NCI-H1092 (cell line): ENCODE measurements at places on chromosomes 16 and 17.

DNA sequence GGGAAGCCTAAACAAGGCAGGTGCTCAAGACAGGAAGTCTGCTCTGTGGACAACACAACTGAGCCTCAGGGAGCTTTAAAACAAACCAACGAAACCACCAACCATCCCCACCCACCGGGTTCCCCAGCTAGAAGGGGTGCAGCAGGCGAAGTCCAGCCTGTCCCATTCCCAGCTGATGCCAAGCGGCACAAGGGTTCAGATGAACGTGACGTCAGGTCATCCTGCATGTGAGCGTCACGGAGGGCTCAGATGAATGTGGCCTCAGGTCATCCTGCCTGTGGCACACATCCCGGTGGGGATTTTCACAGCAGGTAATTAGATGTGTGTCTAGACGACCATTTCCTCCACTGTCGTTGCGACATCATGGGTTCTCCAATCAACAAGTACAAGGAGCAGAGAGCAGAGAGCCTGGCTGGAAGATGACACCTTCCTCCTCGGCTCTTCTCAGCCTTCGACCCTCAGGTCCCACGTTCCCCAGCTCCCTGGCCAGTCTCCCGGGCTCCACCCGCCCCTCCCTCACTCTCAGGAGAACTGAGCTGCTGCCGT, 246.5 kb downstream of the FOXL1 start:
- DNase-seq = no peak

- DNase-seq = peak; percentile 27
These were observed 43.4 kb upstream of the CRHR1 start for GRCh38 chr17:45740553-45741330.

- DNase-seq = no peak
These were observed 27.2 kb upstream of the ITGAX start for GRCh38 chr16:31327646-31328225.

GRCh38 chr16:14373896-14374295, 256.2 kb downstream of the PARN start:
- DNase-seq = no peak

GRCh38 chr17:48571024-48571818, 6.9 kb downstream of the HOXB4 start:
- no peak for DNase-seq

GRCh38 chr17:51407576-51407975, 147.2 kb downstream of the UTP18 start:
- no peak for DNase-seq

DNA sequence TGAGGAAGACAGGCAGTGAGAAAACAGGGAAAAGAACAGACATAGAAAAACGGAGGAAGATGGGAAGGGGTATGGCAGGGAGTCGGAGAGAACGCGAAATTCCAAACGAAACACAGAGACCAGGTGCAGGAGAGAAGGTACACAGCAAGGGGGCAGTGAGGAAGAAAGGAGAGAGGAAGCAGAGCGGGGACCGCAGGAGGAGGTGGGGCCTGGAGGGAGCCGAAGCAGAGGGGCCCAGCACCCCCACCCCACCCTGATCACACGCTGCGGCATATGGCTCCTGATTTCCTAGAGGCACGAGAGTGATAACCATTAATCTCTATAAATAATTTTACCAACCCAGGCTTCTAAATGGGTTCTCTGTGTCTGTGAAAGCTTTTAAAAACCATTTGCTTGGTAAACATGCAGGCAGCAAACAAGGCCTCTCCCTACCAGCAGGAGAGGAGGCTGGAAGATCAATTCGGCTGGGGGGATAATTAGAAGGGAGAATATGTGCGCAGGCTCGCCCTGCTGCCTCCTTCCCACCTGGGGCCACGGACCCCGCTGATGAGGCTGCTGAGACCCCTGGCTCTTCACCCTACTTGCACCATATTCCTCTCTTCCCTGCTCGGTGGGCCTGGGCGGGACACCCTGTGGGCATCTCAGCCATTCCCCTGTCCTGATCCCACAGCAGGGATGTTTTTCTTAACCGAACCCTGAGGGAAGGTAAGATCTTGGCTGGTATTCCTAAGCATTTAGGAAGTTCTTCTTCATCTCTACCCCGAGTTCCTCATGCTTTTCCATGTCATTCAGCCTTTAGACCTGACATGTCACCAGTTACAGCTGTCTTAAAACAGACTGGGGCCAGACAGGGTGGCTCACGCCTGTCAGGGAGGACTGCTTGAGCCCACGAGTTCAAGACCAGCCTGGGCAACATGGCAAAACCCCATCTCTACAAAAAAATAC, 86.7 kb downstream of the TMEM132E start:
- DNase-seq = peak; percentile 29

- no peak for DNase-seq
These were observed 10.0 kb upstream of the TERF2 start for GRCh38 chr16:69395859-69396186.

GRCh38 chr16:5845046-5845445, 747.5 kb upstream of the EEF2KMT start:
- no peak for DNase-seq

- DNase-seq = no peak
These were observed 10.0 kb downstream of the CMC2 start for GRCh38 chr16:80996688-80997138.

DNA sequence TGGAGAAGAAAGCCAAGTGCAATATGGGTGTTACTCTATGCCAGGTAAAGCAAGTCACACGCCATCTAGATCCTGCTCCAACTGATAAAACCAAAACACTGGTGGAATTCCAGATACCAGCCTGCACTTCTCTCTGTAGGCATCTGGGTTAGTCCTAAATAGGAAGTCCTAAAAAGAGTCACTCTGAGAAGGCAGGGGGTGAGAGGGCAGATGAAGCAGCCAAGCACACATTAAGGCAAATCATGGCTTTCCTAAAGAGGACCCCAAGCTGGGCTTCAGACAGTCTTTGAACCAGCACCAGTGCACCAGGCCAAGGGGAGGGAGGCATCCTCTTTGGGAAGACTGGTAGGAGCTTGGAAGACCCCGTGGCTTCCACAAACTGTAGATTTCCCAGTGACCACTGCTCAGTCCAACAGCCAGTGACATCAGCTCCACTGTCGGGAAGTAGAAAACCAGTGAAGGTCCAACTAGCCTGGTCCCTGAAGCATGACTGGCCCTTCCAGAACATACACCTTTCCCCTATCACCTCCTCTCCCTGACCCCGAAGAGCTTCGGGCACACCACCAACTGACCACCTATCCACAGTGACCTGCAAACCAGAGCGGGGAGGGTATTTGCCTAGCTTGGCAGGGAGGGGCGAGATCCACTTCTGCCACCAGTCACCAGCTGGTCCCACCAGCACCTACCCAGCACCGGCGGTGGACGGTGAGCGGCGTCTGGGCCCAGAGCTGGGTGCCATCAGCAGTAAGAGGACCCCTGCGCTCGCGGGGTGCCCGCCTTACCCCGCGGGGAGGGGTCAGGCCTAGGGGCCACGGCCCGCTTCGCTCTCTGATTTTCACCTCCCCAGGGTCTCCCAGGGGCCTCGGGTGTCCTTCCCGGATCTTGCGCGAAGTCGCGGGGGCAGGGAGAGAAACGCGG, 1.0 kb downstream of the LITAF start:
- no peak for DNase-seq

DNA sequence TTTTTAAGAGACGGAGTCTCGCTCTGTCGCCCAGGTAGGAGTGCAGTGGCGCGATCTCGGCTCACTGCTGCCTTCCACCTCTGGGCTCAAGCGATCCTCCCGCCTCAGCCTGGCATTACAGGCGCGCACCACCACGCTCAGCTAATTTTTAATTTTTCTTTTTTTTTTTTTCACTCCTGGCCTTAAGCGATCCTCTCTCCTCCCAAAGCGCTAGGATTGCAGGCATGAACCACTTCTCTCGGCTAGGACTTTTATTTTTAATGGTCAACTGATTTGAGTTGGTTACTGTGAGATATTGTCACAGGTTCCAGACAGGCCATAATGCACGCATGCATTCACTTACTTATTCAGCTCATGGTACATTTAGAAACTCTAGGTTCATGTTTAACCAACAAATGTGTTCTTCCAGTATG, 888 bp downstream of the PIGW start:
- no peak for DNase-seq

DNA sequence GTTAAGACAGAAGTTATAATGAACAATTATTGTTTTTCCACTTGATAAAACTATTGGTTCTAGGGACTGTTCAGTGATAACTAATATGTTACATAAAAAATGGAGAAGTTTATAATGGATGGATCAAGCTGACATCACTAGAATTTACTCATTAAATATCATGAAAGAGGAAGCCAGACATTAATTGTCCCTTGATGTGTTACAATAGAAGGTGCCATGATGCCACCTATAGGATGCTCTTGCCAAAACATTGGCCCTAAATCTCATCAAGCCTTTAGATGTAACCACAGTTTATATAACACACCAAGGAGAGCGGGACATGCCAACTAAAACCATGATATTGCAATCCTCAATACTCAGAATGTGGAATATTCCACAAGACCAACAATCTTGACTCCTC, 147.9 kb upstream of the MON1B start:
- DNase-seq = no peak

DNA sequence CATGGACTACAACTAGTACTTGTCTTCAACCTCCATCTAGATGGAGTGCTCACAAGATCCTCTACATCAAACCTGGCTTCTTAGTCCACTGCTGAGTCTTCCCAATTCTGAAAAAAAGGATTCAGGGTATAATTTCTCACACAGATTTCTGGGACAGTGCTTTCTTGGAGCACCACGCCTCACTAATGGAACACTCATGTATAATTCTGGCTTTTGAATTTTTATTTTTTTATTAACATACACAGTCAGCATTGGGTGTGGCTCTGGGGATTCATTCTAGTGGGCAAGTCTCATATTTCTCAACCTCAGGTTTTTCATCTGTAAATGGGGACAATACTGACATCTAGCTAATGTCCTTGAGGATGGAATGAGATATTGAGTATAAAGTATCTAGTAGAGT, 696.0 kb downstream of the WWOX start:
- DNase-seq = no peak

- no peak for DNase-seq
These were observed 16.9 kb downstream of the PECAM1 start for GRCh38 chr17:64373722-64374121.

DNA sequence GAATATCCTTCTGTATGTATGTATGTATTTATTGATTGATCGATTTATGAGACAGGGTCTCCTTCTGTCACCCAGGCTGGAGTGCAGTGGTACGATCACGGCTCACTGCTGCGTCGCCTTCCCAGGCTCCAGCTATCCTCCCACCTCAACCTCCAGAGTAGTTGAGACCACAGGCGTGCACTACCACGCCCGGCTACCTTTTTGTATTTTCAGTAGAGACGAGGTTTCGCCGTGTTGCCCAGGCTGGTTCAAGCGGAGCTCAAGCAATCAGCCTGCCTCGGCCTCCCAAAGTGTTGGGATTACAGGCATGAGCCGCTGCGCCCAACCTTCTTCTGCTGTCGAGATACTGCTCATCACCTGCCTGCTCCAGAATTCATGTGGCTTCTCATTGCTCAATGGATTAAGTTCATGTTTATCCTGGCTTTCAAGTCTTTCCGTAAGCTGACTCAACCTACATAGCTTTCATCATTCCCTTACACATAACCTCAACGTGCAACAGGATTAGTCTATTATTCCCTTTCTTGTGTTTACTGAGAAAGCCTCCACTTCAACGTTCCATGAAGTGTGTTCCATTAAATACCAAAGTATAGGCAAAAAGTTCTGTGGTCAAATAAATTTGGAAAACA, 13.6 kb downstream of the TAC4 start:
- DNase-seq = no peak

DNA sequence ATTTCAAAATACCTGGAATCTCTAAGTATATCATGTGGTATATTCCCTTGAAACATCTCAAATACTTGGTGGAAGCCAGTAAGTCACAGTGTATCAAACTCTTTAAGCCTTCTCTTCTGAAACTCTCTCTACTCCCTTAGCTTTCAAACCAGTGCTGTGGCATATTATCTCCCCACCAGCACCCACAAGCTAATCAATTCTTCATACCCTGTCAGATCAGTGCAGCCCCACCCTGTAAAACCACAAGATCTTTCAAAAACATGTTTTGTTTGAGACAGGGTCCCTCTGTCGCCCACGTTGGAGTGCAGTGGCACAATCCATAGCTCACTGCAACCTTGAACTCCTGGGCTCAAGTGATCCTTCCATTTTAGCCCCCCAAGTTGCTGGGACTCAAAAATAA, 91.6 kb upstream of the C17orf78 start:
- DNase-seq = no peak

GRCh38 chr17:78558181-78558850, 18.9 kb downstream of the DNAH17 start:
- no peak for DNase-seq

GRCh38 chr16:31710134-31710533, 163.5 kb upstream of the ZNF267 start:
- no peak for DNase-seq

DNA sequence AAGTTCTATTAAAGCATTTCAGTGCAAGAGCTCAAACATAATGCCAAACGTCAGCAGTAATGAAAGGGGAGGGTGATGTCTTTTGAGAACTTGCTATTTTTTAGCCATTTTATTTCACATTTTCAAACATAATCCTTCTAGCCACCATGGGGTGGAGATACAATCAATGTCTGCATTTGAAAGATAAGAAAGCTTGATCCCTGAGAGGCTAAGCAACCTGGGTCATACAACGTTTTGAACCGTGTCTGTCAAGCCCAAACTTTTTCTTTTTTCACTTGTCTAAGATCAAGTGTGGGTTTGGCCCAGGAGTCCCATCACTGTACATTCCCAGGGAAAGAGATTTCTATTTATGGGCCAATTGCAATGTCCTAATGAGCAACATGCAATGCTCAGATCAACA, 331.1 kb downstream of the SLC39A11 start:
- no peak for DNase-seq

- DNase-seq = no peak
These were observed 6.4 kb downstream of the HAP1 start for GRCh38 chr17:41728056-41728455.
